SK-N-SH (cell line): ENCODE measurements at places on chromosomes 2 and 18. TPM values are rescaled to one million over a fixed set of nuclear protein-coding genes. Genes with fewer than 3 reads are reported as not detected.

DNA sequence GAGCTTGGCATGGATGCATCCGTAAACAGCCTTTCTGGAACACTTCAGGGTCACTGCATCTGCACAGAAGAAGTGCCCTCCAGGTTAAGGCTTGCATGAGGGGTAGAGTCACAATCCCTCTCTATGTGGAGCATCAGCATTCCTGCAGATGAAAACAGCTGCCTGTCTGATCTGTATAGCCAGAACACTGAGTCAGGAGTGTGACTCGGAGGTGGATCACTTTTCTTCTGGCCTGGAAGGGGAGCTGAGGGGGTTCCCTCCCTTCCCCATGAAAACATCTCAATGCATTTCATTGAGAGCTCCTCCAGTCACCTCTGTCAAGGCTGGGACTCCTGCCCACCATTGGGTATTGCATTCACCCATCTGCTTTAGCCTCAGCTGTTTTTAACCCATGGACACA is 72.5 kb upstream of the SERPINE2 start:
- DNase-seq, result no peak

- no peak for DNase-seq
Measured at GRCh38 chr2:46067501-46068305, 229.5 kb upstream of the EPAS1 start.

The EIF4E2 gene
- polyA plus RNA-seq, result 27.6 and 29.1 TPM in 2 replicates

- no peak for DNase-seq
Measured at GRCh38 chr2:215644233-215644897, 208.5 kb upstream of the FN1 start.

The RHOB gene
- 43.5 and 50.3 TPM in 2 replicates for polyA plus RNA-seq

- DNase-seq, result no peak
Measured at GRCh38 chr2:203707530-203707929, 1.1 kb downstream of the CD28 start.

The CIB4 gene
- not detected in 2 replicates for polyA plus RNA-seq

The SCG2 gene
- polyA plus RNA-seq, result 373 and 509 TPM in 2 replicates

DNA sequence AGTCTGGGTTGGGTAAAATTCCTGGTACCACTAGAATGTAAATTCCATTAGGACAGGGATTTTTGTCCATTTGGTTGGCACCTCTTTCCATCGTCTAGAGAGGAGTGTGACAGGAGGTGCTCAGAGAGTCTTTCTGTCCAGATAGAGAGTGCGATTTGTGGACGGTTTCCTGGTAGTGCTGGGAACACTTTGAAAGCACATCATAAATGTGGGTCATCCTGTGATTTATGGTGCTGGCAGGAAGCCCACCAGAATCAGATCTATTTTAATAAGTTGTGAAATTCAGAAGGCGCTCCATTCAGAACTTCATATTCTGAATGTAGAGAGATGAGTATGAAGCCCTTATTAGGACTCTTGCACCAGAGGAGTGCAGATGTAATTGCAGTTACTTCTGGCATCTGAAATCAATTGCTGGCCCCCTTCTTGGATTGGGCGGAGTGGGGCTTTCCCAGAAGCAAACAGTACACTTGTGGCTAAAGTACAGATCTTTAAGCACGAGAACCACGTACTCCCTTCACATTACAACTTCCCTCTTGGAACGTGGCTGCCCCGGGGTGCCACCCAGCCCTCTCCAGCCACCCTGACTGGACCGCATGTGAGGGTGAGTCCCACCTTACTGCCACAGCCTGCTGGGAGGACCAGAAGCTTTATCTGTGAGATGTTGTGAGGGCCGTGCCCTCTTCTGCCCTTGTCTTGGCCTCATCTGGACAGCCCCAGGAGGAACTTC is 243.2 kb downstream of the MYO3B start:
- DNase-seq, result no peak

DNA sequence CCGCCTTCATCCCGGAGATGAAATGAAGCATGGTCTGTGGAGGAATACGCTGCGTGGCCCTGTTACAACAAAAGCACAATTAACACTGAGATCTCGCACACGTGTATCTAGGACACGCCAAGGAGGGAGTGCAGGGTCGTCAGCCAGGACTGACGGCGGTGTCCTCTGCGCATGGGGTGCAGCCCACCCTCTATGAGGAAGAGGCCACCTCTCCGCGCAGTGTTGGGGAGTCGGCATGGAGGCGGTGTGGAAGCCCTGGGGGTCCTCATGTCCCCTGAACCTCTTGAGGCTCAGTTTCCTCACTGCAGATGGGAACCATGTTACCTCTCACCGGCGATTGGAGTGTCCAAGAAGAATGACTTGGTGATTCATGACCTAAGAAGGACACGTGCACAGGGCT is 86.0 kb upstream of the ZNF236 start:
- no peak for DNase-seq

The SH3RF3 gene
- polyA plus RNA-seq, result 1.3 and 1.9 TPM in 2 replicates

DNA sequence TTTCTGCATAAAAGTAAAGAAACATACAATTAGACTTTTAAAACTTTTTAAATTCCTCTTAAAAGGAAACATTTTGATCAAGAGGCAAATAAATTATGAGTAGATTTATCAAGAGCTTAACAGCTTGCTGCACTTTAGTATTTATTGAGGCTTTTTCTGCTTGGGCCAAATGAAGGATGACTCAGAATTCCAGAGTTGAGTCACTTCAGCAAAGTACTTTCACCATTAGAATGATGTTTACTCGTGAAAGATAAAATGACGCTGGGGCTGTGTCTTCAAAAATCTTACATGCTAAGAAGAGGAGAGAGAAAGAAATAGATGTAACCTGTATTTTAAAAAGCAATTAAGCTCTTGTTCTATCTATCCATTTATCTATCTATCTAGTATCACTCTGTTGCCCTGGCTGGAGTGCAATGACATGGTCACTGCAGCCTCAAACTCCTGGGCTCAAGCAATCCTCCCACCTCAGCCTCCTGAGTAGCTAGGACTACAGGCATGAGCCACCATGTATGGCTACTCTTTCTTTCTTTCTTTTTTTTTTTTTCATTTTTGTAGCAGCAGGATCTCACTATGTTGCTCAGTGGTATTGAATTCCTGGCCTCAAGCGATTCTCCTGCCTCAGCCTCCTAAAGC is 75.3 kb upstream of the RIOK3 start:
- no peak for DNase-seq

DNA sequence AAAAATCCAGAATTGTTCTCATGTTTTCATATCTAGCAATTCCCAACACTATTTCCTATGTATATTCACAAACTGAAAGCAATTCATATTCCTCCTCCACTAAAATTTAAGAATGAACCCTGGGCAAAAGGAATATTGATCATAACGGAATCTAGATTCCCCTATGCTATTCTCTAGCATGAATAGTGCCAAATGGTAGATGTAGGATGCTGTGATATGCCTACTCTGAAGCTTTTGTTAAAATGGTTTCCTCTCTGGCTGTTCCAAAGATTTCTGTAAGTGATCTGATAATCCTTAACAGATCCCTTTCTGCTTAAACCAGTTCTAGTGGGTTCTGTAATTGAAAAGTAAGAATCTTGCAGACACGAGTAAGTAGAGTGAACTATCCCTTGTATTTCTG is 298.0 kb upstream of the TANK start:
- no peak for DNase-seq

GRCh38 chr2:41940745-41941063 is 107.1 kb upstream of the PKDCC start:
- DNase-seq, result no peak

DNA sequence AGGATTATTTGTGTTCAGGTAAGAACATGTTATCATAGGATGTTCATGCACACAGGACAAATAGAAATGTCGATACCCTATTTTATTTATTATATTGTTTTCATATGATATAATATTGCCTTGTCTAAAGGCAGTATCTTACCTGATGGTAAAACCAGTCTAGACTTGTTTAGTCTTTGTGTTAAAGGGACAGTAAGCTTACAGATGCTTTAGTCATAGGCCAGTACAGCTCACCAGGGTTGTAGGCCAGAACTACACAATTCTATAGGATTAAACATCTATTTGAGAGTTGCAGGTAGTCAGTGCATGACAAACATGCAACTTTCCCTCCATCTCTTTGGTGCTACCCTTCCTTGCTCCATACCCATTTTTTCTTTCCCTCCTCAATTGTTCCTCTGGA is 158.5 kb downstream of the GALNT3 start:
- DNase-seq, result no peak

The SERPINB11 gene
- polyA plus RNA-seq, result not detected in 2 replicates

- DNase-seq, result no peak
Measured at GRCh38 chr2:64985447-64985846, 3.8 kb upstream of the SLC1A4 start.

The GNAL gene
- polyA plus RNA-seq, result 0.08 and 0.13 TPM in 2 replicates

The ZDBF2 gene
- 1.4 and 1.9 TPM in 2 replicates for polyA plus RNA-seq

DNA sequence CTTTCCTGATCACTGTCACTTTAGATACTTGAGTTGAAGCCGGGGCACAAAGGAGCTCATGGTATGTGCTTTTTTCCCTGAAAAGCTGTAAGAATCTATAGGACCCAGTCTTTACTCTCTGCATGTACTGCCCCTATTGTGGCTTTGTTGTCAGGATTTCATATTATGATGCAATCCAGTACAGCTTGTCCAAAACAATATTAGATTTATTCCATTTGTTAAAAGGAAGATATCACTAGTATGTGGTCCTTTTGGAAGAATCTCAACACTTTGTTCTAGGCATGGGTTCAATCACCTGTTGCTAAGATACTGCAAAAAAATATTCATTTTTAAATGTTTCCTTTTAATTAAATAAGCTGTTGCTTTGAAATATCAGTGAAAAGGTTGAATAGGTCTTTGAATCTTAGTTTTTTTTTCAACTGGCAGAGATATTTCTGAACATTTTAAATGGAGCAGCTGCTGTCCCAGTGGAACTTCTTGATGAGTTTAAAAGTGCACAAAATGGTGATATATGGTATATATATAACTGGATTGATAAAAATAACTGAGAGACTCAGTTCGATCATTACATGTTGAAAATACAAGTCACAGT is 256.6 kb upstream of the NT5C1B start:
- no peak for DNase-seq

GRCh38 chr2:192000196-192000980 is 153.5 kb upstream of the CAVIN2 start:
- DNase-seq, result no peak
